ENCODE measurements at places on chromosomes 12 and 14.

DNA sequence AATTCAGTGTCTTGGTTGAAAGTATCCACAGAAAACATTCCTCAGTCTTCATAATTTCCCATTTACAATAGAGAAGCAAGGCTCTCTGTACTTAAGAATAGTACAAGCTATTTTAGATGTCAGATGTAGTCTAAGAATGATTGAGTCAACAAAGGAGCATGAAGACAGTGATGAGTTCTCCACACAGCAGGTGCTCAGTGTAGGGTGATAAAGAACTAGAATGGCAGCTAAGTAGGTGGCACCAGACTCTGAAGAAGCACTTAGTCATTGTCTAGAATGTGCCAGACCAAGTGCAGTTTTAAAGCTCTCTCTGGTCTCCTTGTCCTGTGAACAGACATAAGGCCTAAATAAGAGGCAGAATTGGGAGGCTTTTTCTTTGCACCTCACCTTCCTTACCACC, 504.6 kb downstream of the NRXN3 start:
- DNase-seq, result peak; percentile 63

DNA sequence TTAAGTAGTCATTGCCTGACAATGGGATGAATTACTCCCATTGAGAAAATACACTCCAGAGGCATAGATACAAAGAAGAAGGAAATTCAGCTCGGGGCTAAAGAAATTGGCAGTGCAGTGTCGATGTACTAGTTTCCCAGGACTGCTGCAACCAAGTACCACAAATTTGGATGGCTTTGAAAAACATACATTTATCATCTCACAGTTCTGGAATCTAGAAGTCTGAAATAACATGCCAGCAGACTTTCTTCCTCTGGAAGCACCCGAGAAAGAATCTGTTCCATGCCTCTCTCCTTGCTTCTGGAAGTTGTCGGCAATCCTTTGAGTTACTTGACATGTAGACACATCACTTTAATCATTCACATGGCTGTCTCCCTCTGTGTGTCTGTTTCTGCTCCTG, 101.9 kb downstream of the TMTC3 start:
- DNase-seq, result no peak

GRCh38 chr12:101021911-101022388, 188.1 kb downstream of the SLC5A8 start:
- no peak for DNase-seq

- no peak for DNase-seq
Measured at GRCh38 chr14:34833549-34834523, 41.3 kb downstream of the BAZ1A start.

DNA sequence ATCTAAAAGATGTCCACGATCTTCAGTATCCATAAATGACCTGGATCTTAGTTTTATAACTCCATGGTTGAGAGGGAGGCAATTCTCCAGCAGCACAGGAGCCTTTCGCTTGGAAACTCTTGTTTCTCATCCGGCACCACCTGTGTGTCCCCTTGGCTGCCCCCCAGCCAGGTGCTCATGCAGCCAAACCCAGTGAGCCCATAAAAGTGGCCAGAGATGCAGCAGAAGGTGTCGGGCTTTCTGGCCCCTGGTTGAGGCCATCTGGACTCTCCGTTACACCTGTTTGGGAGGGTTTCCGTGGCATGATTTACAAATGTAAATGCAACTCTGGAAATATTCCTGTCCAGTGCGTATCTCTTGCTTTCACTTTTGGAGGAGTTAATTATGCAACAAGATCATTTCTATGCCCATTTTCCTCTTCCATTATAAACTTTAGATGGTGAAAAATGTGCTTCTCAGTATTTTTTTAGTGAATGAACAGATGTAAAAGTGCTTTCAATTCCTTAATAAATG, 291.1 kb downstream of the DIO2 start:
- DNase-seq, result no peak

GRCh38 chr14:96252323-96252998, 3.5 kb upstream of the BDKRB1 start:
- DNase-seq, result no peak

DNA sequence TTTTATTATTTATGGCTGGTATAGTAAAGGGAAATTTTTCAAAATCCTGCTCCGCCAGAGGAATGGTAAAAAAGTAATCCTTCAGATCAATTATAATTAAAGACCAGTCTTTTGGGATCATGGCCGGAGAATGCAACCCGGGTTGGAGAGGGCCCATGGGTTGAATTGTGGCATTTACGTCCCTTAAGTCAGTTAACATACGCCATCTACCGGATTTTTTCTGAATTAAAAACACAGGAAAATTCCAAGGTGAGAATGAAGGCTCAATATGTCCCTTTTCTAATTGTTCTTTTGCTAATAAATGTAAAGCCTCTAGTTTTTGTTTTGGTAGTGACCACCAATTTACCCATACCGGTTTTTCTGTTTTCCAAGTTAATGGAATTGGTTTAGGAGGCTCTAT, 602.8 kb downstream of the ALG10 start:
- DNase-seq, result no peak

DNA sequence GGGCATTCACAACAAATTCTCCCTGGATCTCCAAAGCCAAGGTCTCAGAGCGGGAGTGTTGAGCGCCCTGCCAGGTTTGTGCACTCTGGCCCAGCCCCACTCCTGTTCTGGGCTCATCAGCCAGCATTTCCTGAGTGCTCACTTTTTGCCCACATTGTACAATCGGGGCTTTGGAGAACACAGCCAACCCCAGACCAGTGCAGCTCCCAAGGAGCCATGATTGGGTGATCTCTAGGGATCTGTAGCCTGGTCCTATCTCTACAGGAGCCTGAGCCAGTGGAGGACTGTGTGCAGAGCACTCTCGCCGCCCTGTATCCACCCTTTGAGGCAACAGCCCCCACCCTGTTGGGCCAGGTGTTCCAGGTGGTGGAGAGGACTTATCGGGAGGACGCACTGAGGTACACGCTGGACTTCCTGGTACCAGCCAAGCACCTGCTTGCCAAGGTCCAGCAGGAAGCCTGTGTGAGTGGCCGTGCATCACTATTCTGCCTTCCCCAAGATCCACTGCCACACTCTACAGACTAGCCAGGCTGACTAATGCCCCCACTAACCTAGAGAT, 2.8 kb downstream of the ARHGEF40 start:
- no peak for DNase-seq

- DNase-seq, result no peak
Measured at GRCh38 chr12:97568336-97569180, 106.0 kb downstream of the RMST start.

GRCh38 chr12:6868211-6869048, 1.1 kb downstream of the TPI1 start:
- DNase-seq, result no peak

- DNase-seq, result no peak
Measured at GRCh38 chr12:50862316-50862715, 19.6 kb downstream of the TMPRSS12 start.

- DNase-seq, result no peak
Measured at GRCh38 chr14:100736269-100737180, 9.8 kb downstream of the DLK1 start.

DNA sequence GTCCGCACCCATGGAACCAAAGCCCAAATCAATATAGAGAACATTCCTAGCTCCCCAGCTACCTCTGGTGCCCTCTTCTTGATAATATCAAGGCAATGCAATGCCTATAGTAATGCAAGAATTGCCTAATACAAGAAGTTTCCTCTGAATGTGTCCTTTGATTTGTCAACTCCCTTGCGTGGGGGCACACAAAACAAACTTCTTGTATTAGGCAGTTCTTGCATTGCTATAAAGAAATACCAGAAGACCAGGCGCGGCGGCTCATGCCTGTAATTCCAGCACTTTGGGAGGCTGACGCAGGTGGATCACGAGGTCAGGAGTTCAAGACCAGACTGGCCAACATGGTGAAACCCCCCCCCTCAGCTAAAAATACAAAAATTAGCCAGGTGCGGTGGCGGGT, 10.4 kb upstream of the ITPK1 start:
- DNase-seq, result no peak

DNA sequence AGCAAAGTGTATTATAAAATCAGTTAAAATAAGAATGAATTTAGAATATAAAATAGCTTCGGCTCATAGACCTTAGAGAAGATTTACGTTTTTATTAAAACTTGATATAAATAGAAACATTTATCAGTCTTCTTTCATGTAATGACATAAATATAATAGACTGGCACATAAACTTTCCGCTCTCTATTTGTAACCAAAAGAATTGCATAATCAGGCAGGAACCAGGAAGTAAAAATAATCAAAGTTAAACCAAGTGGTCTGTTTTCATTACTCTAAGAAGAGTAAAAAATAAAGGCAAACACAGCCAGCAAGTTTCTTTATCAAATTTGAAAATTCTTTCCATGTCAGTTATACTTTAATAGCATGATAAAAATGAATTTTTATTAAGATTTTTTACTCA, 46.3 kb upstream of the ATP2A2 start:
- no peak for DNase-seq

GRCh38 chr12:91367234-91367849, 184.7 kb upstream of the DCN start:
- no peak for DNase-seq

DNA sequence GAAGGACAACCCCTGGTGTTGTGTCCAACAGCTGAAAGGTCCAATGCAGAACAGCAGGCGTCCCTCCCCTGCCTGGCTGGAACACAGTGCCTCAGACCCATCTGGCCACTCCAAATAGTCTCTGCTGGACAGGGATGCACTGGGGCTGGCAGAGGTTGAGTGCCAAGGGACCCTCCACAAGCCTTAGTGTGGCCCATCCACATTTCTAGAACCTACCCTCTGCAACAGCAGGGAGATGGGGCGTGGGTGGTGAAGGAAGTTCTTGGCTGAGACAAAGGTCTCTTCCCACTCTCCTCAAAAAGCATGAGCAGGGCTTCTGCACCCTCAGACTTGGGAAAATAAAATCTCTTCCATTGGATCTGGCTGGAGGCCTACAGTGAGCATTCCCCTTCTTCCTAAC, 36.5 kb downstream of the LTBP2 start:
- no peak for DNase-seq

DNA sequence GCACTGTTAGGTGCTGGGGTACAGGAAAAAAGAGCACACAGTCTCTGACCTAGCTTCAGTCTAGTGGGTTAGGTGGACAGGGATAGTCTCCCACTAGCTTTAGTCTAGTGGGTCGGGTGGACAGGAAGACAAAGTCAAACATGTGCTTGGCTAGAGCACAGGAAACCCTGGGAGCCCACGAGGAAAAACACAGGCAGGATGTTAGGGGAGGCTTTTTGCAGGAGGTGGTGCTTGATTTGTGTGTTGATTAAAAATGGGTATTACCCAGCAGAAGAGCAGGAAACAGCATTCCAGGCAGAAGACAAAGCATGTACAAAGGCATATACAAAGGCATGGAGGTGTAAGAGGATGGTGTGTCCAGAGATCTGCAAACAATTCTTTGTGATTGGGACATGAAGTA, 23.3 kb downstream of the SLC38A2 start:
- no peak for DNase-seq

DNA sequence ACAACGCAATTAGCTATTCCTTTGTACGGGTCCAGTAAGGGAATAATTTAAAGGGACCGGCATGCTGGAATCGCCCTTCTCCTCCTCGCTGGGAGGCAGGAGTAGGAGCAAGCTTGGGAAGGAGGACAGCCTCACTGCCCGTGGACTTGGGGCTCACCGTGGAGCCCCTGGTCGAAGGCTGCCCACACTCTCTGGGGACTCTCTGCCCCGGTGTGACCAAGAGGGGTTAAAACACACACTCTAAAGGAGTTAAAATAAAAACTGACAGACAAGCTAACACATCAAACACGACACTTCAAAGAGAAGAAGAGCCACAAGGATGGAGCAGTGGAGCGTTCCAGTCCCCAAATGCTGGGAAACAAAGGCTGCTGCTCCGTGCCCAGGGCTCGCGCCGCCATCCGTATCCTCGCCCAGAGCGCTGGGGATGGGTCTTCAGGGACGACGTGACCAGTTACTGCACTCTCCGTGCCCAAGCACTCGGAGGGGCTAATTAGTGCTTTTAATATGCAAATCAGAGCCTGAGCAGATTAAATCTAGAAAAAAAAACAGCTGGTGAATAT, 123.3 kb downstream of the PAPOLA start:
- DNase-seq, result no peak

- DNase-seq, result no peak
Measured at GRCh38 chr12:62934239-62934798, 631 bp downstream of the PPM1H start.

DNA sequence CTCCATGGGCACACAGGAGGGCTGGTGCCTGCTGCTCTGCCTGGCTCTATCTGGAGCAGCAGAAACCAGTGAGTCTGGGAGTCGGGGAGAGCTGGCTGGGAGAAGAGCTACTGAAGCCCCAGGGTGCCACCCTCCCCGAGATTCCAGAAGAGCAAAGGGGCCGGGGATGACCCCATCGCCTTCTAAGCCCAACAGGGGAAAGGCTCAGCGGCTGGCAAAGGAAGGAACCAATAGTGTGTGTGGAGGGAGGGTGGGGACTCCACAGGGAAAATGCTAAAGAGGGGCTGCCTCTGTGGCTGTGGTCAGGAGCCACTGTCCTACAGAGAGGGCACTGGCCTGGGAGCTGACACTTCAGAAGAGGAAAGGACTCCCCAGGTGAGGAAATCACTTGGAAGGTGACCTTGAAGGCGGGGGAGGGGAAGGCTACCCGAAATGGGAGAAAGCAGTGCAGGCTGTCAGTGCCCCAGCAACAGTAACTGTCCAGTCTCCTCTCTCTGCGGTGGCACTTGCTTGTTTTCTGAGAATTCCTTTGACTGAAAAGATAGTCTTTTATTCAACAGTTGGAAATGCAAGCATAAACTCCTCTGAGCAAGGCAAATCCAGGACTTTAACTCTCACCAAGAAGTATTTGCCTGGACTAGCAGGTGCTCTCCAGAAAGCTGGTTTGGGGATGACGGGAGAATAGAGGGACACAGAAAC, 552 bp downstream of the TAPBPL start:
- DNase-seq, result no peak

GRCh38 chr12:46366771-46367170, 5.8 kb downstream of the SLC38A2 start:
- DNase-seq, result no peak

DNA sequence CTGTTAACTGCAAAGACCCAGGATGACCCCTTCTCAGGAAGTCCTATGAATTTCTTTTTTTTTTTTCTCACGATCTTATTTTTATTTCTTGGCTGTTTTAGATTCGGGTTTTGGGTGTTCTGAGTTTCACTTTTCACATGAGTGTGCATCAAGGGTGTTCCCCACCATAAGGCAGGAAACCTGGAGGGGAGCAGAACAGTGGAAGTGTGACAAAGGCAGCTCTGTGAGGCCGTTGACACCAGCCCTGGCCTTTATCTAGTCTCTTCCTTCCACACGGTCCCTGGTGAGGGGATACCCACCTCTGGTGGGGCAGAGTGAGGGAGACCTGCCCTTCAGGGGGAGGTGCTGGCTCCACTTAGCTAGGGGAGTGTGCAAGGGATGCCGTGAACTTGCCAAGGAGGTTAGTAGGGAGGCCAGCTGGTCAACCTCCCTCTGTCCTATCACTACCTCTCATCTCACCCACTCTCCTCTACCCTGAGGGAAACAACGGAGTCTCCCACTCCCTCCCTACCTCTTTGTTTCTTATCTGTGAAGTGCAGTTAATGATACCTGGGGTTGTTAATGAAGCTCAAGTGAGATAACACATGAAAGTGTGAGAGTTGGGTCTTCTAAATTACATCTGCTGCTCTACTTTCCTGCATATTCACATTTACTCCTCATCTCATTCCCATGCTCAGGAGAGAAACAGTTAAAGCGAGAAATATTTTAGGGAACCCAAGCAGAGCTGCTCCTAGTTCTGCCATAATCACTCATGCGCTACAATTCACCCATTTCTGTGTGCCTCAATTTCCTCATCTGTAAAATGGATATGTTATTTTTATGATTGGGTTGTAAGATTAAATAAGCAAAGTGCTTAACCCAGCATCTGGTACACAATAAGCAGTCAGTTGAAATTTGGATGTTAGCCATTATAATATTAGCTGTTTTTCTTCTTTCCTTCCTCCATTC, 4.4 kb upstream of the GALNT6 start:
- no peak for DNase-seq

All from NCI-H187 treated with DMSO at 0.1 percent for 48 hours (cell line).